Right renal pelvis (tissue), 4 donors: ENCODE measurements at places on chromosomes 16 and 17.

DNA sequence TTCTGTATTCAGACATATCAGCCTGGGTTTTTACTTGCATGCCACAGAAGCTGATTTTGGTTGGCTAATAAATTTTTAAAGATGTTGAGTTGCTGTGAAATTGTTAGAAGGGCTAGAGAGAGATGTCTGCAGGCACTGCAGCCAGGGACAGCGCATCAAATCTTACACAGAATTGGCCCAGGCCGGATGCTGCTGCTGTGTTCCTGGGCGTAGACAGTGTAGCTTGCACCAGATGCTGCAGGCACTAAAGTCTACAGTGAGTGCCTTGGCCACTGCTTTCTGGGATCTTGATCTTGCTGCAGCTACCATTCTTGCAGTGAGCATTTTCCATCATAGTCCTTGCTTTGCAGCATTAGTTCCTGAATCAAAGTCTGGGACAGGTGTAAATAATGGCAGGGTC, 169.9 kb downstream of the SPECC1 start:
- DNase-seq = no peak

DNA sequence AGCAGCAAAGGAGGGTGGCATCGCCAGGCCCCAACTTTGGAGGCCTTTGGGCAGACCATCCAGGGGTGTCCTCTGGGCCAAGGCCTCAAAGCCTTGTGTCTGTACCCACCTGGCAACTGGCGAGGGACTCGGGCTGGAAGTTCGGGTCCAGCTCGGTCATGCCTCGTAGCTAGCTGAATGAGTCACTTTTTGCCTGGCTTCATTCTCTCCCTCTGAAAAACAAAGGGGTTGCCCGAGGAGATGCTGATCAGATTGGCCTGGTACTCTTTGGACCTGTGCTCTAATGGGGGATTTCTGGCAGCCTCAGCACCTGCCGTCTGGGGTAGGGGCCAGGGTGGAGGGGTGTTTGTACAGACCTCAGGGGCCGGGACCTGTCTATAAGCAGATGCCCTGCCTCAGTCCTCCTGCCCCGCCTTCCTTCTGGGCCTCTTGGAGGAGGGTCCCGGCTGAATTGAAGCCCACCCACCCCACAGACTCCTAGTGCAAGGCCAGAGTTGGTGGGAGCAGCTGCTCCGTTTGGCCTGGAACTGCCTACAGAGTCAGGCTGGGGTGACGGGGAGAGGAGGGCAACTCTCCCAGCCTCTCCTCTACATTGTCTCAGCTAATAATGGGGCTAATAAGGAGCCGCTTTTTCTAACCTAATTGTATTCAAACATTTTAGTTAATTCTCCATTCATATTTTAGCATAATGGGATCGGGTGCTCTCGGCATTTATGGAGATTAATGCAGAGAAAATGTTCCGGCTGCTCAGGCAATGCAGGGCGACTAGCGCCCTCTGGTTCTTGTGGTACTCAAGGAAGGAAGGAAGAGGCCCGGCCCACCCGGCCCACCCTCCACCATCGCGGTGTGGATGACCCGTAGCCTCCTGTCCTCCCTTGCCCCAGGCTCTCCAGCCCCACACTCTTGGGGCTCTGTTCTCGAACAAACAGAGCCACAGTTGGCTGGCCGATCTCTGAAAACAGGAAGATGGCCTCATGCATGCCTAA, 21.4 kb upstream of the ABCC3 start:
- no peak for DNase-seq

- DNase-seq = no peak
Measured at GRCh38 chr17:44556166-44556831, 985 bp upstream of the FZD2 start.

DNA sequence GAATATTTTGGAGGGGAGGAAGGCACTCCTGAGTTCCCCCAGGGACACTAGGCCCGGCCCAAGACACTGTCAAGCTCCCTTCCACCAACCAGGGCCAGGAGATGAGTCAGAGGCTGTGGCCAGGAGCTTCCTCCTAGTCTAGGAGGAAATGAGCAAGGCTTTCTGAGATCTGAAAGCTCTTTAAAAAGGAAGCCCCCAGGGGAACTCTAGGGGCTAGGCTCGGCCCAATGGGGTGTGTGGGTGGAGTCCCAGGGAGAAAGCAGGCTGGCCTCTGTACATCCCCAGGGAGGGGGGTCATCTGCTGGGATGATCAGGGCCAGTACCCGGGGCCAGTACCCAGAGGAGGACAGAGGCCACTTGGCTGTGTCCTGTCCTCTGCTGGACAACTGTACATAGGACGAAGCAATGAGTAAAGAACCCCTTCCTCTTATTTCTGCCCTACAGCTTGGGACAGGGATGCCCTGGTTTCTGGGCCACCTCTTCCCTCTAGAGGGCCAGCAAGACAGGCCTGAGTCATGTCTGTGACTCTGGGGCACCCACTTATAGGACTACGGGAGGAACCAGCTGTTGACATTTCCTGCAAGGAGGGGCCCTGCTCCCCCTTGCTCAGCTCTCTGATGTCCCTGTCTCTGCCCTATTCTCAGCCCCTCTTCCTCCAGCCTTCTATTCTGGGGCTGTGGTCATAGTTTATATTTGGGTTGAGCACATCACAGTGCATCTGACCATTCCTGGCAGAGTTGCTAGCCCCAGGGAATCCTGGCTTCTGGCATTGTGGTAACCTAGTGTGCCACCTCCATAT, 2.7 kb downstream of the FHOD1 start:
- no peak for DNase-seq

- DNase-seq = no peak
Measured at GRCh38 chr16:57021757-57022156, 32.4 kb downstream of the NLRC5 start.

GRCh38 chr16:66326991-66327513, 39.4 kb upstream of the CDH5 start:
- no peak for DNase-seq
